Upper lobe of left lung (tissue), 6 donors: ENCODE measurements at places on chromosomes 16 and 17. TPM values are rescaled to one million over a fixed set of nuclear protein-coding genes. Genes with fewer than 3 reads are reported as not detected.

GRCh38 chr16:74872302-74872701 is 97.7 kb upstream of the FA2H start:
- no peak for DNase-seq

GRCh38 chr17:45313996-45314740 is 2.7 kb downstream of the MAP3K14 start:
- no peak for DNase-seq

GRCh38 chr16:53944025-53944424 is 240.1 kb downstream of the FTO start:
- DNase-seq, result no peak

CLEC19A gene
- total RNA-seq, result not detected

KRT16 gene
- not detected for total RNA-seq

- DNase-seq, result no peak
These were observed 57.0 kb downstream of the ABR start for GRCh38 chr17:1122533-1123392.

DNA sequence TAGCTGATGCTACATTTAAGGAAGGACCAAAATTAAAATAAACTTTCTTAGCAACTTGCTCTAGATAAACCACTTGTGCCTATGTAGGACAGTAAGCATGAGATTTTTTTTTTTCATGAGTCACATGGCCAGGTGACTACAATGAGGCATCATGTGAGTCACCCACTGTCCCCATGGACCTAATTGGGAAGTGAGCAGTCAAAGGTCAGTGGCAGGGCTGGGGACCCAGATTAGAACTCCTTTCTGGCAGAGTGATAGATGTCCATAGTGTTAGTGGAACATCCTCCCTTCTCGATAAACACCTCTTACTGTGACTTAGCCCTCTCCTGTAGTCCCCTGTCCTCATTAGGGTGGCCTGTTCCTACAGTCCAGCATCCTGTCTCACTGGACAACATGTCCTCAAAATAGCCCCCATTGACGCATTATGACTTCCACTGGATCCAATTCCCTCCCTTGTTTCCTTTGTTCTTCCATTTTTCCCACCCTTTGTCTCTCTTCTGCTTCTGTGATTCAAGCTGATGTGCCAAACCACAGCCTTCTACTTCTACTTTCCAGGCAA is 12.4 kb downstream of the ITGB3 start:
- DNase-seq, result no peak

DNA sequence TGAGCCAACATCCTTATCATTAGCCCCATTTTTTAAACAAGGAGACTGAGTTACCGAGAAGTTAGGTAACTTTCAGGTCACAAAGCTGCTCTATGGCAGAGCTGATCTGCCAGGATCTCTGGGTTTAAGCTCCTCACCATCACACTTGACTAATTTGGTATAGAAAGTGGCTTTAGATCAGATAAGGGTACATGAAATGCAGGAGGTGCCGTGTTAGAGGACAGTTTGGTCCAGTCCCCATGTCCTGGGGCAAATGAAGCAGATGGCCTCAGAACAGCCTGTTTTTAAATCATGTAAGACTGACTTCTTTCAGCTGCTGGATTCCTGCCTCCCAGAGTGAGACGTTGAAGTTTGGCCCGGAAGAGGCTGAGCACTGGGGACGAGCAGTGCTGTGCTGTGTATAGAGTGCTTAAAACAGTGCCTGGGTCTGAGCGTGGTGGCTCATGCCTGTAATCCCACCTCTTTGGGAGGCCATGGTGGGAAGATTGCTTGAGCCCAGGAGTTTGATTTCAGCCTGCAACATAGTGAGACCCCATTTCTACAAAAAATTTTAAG is 187.0 kb upstream of the CACNG3 start:
- DNase-seq, result no peak

DNA sequence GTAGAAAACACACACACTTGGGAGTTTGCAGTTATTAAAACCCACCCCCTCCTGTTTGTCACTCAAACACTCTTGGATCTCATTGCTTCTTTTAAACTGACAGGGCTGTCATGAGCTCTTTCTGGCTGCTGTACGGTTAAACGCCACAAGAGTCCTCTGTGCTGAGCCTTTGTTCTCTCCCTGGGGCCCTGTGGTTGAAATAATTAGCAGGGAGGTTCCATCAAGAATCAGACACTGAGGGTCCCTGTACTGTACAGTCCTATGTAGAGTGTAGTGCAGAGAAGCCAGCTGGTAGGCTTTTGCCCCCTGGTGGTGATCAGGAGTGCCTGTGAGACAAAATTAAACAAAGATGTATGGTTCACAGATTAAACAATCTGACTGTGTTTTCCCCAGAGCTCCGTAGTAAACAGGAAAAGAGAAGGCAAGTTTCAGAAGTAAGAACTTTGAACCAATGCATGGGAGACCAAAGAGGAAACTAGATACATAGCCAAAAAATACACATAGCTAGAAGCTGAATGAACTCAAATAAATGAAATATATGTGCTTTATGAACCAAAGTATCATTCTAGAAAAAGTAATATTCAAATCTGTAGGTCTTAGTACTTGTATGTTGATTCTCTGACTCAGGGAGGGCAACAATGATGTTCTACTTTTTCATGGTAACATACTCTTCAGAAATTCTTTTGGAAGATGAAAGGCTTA is 1.4 kb upstream of the SSH2 start:
- no peak for DNase-seq

POLG2 gene
- 23.0 TPM for total RNA-seq

DNA sequence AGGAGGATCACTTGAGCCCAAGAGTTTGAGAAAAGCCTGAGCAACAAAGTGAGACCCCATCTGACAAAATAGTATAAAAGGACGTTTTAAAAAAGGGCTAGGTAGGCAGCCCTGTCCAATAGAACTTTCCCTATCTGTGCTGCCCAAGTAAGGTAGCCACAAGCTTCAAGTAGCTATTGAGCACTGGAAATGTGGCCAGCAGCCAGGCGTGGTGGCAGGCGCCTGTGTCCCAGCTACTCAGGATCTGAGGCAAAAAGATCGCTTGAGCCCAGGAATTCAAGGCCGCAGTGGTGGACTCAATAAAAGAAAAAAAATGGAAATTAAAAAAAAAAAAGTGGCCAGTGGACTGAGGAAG is 1.5 kb upstream of the NQO1 start:
- DNase-seq, result peak; percentile 88

DNA sequence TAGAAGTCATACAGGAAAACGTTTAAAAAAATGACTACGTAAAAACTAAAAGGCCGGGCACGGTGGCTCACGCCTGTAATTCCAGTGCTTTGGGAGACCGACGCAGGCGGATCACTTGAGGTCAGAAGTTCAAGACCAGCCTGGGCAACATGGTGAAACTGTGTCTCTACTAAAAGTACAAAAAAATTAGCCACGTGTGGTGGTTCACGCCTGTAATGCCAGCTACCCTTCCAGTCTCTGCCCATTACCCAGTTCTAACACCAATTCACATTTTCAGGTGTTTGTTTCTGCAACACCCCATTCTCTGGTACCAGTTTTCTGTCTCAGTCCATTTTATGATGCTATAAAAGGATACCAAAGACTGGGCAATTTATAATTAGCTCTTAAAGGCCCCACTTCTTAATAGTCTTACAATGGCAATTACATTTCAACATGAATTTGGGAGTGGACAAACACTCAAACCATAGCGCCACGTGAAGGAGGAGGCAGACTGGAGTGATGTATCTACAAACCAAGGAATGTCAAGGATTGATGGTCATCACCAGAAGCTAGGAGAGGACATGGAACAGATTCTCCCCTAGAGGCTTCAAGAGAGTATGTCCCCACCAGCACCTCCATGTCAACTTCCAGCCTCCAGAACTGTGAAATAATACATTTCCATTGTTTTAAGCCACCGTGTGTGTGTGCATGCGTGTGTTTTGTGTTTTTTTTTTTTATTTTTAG is 791 bp upstream of the C17orf75 start:
- DNase-seq, result no peak

SCARF1 gene
- 22.0 TPM for total RNA-seq

FOXN1 gene
- 0.07 TPM for total RNA-seq

CRYBA1 gene
- total RNA-seq, result not detected

DNA sequence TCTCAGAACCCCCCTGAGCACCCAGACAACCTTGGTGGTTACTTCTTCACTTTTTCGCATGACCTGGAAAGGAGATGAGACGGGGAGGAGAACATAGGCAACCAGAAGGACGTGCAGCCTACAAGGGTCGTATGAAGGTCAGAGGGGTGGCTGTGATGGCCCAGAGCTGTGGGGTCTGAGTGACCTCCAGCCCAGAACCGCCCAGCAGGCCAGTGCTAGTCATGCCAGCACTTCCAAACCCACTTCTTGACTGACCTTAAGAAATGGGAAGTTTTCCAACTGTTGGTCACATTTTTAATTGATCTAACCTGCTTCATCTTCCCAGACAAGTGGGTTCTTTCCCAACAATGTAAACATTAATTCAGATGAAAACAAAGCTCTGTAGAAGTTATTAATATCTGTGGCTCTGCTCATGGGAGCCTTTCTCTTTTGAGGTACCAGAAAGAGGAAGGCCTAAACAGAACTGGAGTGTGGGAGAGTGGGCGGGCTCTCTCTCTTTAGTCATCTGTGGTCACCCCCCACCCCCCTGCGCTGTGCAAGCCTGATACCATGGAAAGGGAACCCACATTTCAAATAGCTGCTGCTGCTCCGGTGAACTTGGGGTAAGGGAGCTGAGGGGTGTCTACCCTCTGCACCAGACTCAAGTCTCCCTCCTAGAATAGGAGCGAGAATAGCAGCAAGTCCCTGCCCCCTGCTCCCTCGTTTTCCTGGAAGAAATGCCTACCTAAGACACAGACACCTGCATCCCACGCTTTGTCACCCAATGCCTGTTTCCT is 101.6 kb downstream of the RAB11FIP4 start:
- DNase-seq, result peak; percentile 84

CDH16 gene
- total RNA-seq, result not detected

DNA sequence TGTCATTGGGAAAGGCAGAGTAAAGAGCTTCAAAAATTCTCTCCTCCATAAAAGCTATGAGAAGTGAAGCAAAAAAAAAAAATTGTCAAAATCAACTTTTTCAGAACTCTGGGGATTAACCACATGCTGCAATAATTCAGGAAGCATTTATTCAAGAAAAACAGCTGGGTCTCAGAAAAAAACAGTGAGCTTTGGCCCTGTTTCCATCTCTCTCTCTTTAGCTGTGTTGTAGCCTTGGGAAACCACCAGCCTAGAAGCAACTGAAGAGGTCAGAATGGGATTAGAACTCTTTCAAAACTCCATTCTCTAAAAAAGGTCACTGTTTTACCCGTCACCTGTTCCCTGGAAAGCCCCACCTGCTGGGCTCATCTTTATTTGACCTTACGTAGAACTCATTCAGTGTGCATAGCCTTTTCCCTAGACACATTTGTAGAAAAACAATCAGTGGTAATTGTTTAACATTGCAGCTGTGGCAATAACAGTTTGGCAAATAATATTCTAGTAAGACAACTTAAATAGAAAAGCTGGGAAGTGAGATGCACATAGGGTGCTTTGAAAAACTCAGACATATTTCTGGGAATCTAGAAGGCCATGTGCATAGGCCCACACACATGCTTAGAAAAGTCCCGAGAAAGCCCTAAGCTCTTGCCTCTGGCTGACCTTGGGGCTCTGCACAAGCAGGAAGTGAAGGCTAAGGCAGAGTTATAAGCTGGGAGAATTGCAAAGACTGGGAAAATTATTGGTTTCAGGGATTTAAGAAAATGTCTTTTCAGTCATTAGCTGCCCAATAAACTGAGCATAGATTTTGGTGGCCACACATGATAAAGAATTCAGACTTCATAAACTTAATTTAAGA is 18.0 kb downstream of the SLC5A11 start:
- DNase-seq, result no peak

KRT32 gene
- not detected for total RNA-seq

DNA sequence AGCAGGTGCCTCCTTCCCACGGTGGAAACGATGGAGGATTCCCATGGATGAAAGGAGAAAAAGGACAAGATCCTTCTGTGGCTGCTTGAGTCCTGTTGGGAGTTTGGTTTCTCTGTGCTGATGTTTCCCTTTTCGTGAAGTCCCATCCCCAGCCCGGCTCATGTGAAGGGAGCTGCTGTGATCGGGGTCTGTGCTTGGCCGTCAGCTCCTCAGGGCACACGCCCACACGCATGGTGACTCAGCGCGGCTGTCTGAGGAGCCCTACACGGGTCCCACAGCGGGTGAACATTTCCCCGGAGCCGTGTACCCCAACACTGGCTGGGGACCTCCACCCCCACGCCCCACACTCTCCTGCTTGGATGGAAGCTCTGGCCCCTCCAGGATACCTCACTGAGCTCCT is 44.5 kb upstream of the SSTR5 start:
- no peak for DNase-seq

DNA sequence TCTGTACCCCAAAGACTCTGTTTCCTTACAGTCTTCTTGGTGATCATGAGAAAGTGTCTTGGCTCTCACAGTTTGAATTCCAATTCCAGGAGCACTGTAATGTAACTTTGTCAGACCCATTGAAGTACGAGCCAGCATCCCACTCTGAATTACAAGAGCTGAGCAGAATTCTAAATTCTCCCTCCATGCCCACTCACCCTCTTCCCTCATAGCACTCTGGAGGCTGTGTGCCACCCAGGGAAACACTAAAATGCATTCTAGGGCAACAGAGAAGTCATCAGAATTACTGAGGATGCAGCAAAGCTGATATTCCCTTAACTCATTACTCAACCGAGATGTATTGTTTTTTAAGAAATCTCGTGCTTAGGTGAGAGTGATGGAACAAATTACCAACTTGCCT is 154.1 kb downstream of the SHISA9 start:
- no peak for DNase-seq

CA4 gene
- 61.5 TPM for total RNA-seq

DNA sequence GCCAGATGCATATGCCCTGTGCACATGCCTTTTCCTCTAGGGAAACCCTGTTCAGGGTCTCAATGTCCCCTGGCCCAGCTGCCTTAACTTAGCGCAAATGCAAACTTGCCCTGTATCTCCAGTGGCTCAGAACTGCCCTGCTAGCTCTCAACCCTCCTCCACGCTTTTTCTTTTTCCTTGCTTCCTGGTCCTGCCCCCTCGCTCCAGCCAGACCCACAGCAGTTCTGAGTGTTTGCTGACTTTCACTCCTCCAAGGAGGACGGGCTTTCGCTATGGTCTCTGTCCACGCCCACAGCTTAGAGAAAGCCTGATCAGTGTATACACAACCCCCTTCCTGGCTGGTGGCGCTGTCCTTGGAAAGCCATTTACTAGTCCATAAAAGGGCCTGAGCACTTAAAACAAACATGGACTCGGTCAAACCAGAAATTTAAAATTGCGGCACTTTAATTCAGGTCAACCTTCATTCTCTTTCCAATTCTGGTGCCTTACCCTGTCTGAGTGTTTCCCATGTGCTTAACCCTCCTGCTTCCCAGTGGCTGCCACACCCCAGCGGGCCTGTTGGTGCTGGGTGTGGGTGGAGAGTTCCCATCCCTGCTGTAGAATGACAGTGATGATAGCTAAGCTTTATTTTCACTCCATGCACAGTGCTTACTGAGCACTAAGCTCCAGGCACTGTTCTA is 15.6 kb upstream of the TMEM98 start:
- DNase-seq, result no peak

DNA sequence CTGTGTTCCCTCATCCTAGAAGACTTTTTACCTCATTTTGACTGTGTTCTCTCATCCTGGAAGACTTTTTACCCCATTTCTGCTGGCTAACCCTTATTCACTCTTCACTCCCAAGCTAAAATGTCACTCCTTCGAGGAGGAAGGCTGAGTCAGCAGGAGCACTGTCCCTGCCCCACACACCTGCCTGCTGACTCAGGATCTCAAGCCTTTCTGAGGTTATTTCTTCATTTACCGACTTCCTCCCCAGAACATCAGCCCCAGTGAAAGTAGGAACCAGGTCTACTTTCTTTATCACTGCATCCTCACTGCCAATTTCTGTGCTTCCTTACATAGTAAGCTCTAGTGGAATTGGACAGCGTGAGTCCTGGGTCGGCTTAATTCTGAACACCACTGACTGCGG is 220.6 kb downstream of the HS3ST4 start:
- no peak for DNase-seq
